NCI-H510A treated with DMSO at 0.1 percent for 48 hours (cell line): ENCODE measurements at places on chromosomes 7 and 10.

- DNase-seq, result peak; percentile 31
These were observed 994 bp upstream of the CYP51A1 start for GRCh38 chr7:92135052-92135889.

- DNase-seq, result no peak
These were observed 1.1 kb downstream of the CAMK2G start for GRCh38 chr10:73873142-73873837.

DNA sequence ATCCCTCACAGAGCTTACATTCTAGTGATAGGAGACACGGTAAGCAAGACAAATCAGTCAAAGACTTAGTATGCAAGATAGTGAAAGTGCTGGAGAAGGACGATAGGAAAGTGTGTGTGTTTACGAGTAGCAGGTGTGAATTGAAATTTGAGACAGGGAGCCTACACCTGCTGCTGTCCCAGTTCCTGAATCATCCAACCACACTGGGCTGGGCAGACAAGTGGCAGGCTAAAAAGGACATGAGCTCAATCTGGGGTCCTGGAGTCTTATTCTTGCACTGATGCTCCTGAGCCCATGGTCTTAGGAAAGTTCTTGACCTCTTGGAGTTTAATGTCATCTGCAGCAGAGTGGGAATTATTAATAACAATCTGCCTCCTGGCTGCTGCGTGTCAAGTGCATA lies 16.2 kb downstream of the RBP3 start:
- peak; percentile 80 for DNase-seq

DNA sequence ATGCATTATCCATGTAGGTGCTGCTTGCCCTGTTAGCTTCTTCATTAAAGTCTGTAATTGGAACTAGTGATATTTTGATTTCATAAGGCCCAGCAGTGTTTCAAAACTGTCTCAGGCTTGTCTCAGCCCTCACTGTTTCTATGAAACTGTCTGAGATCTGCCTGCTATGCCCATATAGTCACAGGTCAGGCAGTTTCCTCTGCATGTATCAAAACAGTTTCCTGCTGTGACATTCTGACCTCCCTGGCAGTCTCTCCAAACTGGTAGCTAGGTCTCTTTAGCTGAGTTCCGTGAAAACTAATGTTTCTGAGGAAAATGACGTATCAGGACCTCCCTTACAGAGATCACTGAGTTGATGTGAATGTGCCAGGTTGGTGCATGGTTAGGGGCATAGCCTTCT lies 18.9 kb upstream of the SEMA3D start:
- DNase-seq, result no peak
